ENCODE measurements at places on chromosomes 11 and 22.

DNA sequence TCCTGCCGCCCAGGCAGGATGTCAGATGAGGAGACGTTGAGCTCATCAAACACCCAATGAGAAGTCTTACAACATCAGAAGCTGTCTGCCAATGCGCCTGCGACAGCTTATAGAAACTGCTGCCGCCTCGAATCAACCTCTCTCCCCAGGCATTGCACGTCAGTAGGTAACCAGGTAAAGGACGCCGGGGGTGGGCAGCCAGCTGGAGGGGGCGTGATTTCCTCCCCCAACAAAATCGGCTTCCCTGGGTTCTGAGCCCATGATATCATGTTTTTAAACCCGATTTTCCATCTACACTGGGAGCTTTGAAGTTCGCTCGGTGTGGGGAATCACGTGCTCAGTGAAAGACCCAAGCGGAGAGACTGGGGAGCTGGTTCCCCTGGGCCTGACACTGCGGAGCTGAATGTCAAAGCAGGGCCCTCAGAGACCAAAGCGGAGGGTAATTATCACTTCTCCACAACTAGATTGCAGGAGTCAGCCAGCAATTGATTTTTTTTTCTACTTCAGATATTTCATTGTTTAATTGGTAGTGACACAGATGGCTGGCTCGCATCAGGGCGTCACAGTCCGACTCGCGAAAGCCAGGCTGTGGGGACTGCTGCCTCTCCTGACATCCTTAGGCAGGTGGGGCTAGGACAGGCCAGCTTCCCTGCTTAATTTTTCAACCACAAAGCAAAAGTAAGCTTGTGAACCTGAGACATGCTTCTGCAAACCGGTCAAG, 15.4 kb downstream of the FAM83F start:
- no peak overlapping the region for H3K27ac ChIP-seq
- H3K27me3 ChIP-seq: no peaks in the 10 kb centered on the region
- no peak overlapping the region for H3K4me3 ChIP-seq
- H3K36me3 ChIP-seq: no peaks in the 10 kb centered on the region
- no peak for DNase-seq

DNA sequence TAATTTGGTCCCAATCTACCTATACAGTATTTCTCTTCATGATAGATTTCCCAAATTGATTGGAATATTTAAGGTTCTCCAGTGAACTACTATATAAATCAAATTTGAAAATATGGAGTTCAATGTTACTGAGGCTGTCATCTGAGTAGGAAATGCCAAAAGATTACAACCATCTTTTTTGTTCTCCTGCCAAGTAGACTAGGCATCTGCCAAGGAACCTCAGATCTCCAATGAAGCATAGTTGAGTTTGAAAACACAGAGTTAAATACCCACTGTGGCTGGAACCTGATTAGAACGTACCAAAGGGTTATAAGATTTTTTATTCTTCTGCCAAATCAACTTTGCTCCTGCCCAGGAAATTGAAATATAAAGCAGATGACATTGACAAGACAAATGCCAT, 330.9 kb downstream of the CNTN5 start:
- no peak for DNase-seq
- H3K36me3 ChIP-seq: no peaks in the 10 kb centered on the region
- no peaks in the 10 kb centered on the region for H3K27me3 ChIP-seq

GRCh38 chr11:85313741-85314140, 313.4 kb downstream of the DLG2 start:
- no peaks in the 10 kb centered on the region for H3K4me1 ChIP-seq
- DNase-seq: no peak

DNA sequence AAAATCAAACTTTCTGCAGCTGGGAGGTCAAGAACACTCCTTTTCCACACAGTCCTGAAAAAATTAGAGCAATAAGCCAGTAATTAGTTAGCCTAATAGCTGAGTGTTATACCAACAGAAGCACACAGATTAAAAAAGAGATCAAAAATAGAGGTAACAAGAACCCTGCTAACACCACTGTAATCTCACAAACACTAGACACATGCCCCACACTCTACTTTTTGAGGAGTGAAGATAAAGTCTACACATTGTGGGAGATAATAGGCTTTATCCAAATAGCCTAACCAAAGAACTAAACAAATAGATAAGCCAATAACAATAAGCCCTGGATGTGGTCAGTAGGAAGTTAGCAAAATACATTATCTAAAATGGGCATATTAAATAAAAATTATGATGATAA, 372.7 kb upstream of the ANO5 start:
- no peak overlapping the region for H3K4me3 ChIP-seq
- H3K27ac ChIP-seq: no peak overlapping the region
- H3K4me1 ChIP-seq: no peaks in the 10 kb centered on the region
- no peaks in the 10 kb centered on the region for H3K36me3 ChIP-seq
- DNase-seq: peak; percentile 4
- H3K27me3 ChIP-seq: no peaks in the 10 kb centered on the region

- H3K36me3 ChIP-seq: no peaks in the 10 kb centered on the region
- H3K27me3 ChIP-seq: no peaks in the 10 kb centered on the region
- H3K4me3 ChIP-seq: no peak overlapping the region
- H3K27ac ChIP-seq: no peak overlapping the region
Observed at GRCh38 chr11:134711588-134711987, 299.5 kb upstream of the B3GAT1 start.

DNA sequence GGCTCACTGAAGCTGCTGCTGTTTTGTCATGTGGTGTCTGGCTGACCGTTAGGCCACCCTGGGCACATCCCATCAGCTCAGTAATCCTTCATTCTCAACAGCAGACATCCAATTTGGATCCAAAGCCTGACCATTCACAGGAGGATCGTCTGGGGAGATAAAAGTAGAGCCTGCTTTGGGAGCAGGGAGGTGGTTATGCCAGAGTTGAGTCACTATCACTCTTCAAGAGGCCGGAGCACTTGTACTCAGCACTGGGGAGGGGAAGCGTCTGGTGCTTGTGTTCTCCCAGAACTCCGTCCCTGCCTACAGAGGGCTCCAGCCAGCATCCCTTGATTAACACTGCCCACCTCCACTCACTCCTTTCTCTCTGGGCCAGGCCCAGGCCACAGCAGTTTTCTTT, 382.6 kb downstream of the OPCML start:
- no peaks in the 10 kb centered on the region for H3K4me1 ChIP-seq
- no peaks in the 10 kb centered on the region for H3K27me3 ChIP-seq
- no peak overlapping the region for H3K4me3 ChIP-seq
- DNase-seq: peak; percentile 34
- no peak overlapping the region for H3K27ac ChIP-seq

- no peak for DNase-seq
- no peak overlapping the region for H3K4me3 ChIP-seq
- H3K27me3 ChIP-seq: no peaks in the 10 kb centered on the region
- H3K27ac ChIP-seq: no peak overlapping the region
- H3K4me1 ChIP-seq: peaks cover 14% of the 10 kb centered on the region
- H3K36me3 ChIP-seq: no peaks in the 10 kb centered on the region
Observed at GRCh38 chr11:93623920-93624319, 37.6 kb upstream of the CEP295 start.

GRCh38 chr22:36510384-36510783, 3.5 kb upstream of the FOXRED2 start:
- H3K4me3 ChIP-seq: no peak overlapping the region
- no peaks in the 10 kb centered on the region for H3K4me1 ChIP-seq
- H3K27me3 ChIP-seq: no peaks in the 10 kb centered on the region
- no peak for DNase-seq
- H3K36me3 ChIP-seq: peaks cover 26% of the 10 kb centered on the region

DNA sequence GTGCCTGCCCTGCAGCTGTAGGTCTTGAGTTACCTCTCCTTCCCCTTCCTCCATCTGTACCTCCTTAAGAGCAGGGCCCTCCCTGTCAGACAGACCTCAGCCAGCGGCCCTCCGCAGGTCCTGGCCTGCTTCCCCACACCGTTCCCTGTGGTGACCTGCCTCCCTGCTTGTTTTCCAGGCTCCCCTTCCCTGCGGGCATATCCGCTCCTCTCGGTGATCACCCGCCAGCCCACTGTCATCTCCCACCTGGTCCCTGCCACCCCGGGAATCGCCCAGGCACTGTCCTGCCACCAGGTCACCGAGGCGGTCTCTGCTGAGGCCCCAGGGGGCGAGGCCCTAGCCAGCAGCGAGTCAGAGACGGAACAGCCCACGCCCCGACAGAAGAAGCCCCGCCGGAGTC, 60.9 kb downstream of the BARX2 start:
- H3K4me1 ChIP-seq: no peaks in the 10 kb centered on the region
- H3K4me3 ChIP-seq: no peak overlapping the region
- H3K27ac ChIP-seq: no peak overlapping the region

GRCh38 chr22:47188261-47189055, 426.0 kb downstream of the TBC1D22A start:
- H3K4me1 ChIP-seq: no peaks in the 10 kb centered on the region
- no peak overlapping the region for H3K27ac ChIP-seq
- DNase-seq: no peak
- H3K27me3 ChIP-seq: no peaks in the 10 kb centered on the region
- H3K4me3 ChIP-seq: no peak overlapping the region

DNA sequence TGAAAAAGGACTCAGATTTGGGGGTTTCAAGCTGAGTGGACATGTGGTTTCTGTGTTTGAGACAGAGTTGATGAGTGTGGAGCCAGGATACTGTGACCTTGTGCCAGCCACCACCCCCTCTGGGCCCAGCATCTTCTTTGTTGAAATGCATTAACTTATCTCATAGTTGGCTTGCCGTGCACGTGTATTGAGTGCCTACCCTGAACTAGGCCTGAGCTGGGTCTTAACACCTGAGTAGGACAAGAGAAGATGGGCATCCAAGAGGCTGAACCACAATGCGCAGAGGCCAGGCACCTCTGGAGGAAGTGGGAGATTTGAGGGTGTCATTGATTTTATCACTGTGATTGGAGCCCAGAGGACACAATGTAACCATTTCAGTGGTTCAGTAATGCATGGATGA, 117.6 kb upstream of the CRYBB3 start:
- H3K4me3 ChIP-seq: no peak overlapping the region
- DNase-seq: no peak
- H3K4me1 ChIP-seq: no peaks in the 10 kb centered on the region
- no peaks in the 10 kb centered on the region for H3K36me3 ChIP-seq

GRCh38 chr11:44630511-44631210, 65.2 kb downstream of the CD82 start:
- H3K4me3 ChIP-seq: no peak overlapping the region
- H3K36me3 ChIP-seq: no peaks in the 10 kb centered on the region
- DNase-seq: no peak
- H3K27ac ChIP-seq: no peak overlapping the region

- H3K4me3 ChIP-seq: no peak overlapping the region
- no peak for DNase-seq
- no peak overlapping the region for H3K27ac ChIP-seq
Observed at GRCh38 chr11:108453207-108453835, 14.0 kb downstream of the C11orf65 start.

DNA sequence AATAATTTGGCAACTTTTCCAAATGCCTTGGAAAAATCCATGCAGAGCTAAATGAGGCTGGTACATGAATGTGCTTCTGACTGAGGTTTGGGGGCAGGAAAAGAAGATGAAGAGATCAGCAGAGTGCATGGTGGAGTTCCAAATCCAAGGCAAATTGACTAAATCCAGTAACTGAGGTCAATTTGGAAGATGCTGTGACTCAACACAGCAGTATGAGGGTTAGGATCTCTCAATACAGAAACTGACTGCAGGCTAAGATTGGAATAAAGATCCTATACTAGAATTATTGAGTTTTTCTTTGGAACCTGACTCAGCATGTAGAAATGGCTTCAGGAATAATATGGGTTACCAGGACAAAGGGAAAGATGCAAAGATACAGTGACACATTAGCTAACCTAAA, 99.3 kb upstream of the FAT3 start:
- H3K27me3 ChIP-seq: no peaks in the 10 kb centered on the region
- DNase-seq: no peak
- H3K36me3 ChIP-seq: no peaks in the 10 kb centered on the region
- H3K4me1 ChIP-seq: no peaks in the 10 kb centered on the region
- H3K27ac ChIP-seq: no peak overlapping the region
- no peak overlapping the region for H3K4me3 ChIP-seq

GRCh38 chr22:30809086-30809485, 114.4 kb downstream of the OSBP2 start:
- no peak for DNase-seq
- no peak overlapping the region for H3K4me3 ChIP-seq
- H3K27me3 ChIP-seq: no peaks in the 10 kb centered on the region
- no peaks in the 10 kb centered on the region for H3K36me3 ChIP-seq
- H3K4me1 ChIP-seq: no peaks in the 10 kb centered on the region

DNA sequence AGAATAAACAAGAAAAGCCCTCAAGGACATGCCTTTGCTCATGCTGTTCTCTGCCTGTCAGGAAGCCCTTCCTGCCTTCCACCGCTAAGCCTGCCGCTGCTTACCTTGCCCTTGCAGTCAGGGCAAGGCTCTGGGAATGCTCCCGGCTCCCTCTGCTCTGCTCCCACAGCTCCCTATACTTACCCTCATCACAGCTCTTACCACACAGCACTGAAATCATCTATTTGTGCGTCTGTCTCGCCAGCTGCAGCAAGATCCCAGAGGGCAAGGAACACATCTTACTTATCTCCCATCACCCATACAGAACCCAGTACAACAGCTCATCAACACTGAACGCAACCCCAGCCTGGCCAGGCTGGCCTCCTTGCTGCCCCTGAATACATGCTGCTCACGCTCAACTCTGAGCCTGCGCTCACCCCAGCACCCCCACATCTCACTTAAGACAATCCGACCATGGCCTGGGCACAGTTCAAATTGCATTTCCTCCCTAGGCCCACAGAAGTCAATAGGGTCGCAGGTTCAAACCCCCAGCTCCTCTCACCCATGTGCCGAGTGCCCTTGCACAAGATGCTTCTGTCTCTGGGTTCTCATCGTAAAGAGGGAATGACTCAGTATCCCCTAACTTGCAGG, 161.8 kb downstream of the IGLL1 start:
- H3K27me3 ChIP-seq: no peaks in the 10 kb centered on the region
- H3K36me3 ChIP-seq: no peaks in the 10 kb centered on the region
- DNase-seq: peak; percentile 23

GRCh38 chr22:42408810-42409529, 23.2 kb downstream of the NFAM1 start:
- H3K36me3 ChIP-seq: no peaks in the 10 kb centered on the region
- no peak for DNase-seq
- H3K4me1 ChIP-seq: peaks cover 4% of the 10 kb centered on the region
- H3K4me3 ChIP-seq: no peak overlapping the region
- no peaks in the 10 kb centered on the region for H3K27me3 ChIP-seq

DNA sequence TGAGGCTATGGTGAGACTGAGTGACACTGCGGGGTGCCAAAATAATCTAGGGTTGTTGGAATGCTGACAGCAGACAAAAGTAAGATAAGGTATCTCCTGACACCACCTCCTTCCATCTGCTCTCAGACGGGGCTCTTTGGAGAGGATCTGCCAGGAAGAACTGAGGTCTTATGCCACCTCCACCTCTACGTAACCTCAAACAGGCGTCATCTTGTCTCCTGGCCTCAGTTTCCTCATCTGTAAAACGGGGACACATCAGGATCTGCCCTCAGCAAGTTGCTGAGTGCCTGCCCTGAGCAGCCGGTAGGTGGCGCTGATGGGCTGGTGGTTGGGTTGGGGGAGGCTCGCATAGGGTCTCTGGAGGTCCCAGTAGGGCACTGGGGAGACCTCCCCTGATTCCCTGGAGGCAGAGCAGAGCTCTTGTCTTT, 1.7 kb upstream of the MYEOV start:
- peak; percentile 81 for DNase-seq
- no peak overlapping the region for H3K4me3 ChIP-seq
- no peaks in the 10 kb centered on the region for H3K27me3 ChIP-seq
- H3K27ac ChIP-seq: no peak overlapping the region
- H3K4me1 ChIP-seq: no peaks in the 10 kb centered on the region
- H3K36me3 ChIP-seq: no peaks in the 10 kb centered on the region

All from mesendoderm (in vitro differentiated cells).